ENCODE measurements at places on chromosomes 6 and 20.

DNA sequence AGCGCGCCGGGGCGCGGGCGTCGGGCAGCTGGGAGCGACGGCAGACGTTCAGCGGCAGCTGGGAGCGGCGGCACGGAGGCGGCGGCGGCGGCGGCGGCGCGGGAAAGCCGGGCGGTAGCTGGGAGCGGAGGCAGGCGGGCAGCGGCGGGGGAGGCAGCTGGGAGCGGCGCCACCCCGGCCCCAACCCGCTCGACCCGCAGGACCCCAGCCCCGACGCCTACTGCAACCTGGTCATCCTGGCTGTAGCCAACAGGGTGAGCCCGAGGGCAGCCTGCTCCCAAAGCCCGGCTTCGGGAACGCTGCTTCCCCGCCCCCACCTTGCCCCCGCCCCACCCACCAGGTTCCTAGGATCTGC, 8.9 kb downstream of the CCM2L start:
- DNase-seq, result no peak

DNA sequence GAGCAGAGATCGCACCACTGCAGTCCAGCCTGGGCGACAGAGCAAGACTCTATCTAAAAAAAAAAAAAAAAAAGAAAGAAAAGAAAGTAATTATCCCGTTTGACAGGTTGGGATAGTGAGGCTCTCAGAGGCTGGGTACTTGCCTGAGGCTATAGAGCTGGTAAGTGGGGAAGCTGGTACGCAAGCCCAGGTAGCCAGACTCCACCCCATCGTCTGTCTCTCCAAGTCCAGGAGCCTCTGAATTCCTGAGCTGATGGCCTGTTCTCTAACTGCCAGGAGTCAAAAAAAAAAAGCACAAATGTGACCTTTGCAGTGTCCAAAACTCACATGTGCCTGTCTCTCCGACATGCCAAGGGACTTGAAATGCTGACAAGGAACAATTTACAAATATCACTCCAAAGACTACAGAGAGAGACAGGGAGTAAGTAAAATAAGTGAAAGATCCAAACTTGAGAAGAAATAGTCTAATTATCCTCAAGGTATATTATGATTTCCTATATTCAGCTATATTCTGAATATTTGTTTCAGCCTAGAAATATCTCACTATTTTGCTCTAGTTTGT, 109.1 kb upstream of the SCAF8 start:
- DNase-seq, result no peak

DNA sequence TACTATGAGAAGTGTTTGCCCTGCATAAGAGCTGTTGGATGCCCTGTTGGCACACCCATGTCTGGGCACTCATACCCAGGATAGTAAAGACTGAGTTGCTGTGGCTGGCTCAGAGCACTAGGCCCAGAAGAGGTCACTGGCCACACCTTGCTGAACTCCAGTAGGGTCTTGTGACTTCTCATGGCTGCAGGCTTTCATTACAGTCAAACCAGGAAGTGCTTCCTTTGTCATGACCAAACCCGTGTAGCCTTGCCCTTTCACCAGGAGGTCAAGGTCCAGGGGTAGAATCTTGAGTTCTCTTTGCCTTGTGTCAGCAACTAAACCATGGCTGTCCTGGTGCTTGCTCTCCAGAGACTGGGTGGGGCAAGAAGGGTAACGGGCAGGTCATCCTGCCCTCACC, 49.5 kb downstream of the CD164 start:
- DNase-seq, result no peak

GRCh38 chr20:48283470-48284110, 498.3 kb upstream of the SULF2 start:
- peak; percentile 33 for DNase-seq

GRCh38 chr20:11084508-11084907, 410.7 kb upstream of the JAG1 start:
- DNase-seq, result no peak

GRCh38 chr20:6993011-6993410, 225.5 kb downstream of the BMP2 start:
- DNase-seq, result no peak

DNA sequence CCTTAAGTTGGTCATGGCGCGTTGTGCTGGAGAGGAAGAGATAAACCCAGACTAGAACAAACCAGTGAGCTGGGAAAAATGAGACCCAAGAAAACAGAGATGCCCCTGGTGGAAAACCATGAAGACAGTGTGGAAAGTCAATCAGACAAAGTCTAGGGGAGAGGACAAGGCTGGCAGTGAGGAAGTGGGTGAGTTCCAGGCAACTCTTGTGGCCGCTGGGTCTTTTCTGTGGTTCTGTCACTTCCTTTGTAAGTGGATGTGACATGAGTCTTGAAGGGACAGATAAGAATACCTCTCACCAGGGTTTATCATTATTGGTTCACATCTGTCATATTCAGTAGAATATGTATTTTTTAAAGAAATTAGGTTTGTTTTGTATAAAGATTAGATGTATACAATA, 738.4 kb downstream of the DHX35 start:
- no peak for DNase-seq

DNA sequence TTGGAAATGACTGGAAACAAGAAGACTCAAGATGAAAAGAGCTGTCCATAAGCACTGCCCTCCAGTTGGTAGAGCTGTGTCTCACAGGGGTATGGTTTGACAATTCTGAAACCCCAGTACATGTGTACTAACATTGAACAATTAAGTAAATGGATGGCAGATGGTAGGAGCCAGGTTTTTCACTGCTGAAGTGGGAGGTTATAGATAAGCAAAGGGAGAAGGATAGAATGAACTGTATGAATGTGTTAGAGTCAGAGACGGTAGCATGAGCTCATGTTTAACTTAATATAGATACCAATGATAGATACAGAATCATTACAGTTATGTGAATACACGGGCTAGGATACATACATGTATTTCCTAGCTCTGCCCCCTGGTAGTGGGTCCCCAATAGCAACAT, 95.0 kb upstream of the SIRPA start:
- DNase-seq, result no peak

DNA sequence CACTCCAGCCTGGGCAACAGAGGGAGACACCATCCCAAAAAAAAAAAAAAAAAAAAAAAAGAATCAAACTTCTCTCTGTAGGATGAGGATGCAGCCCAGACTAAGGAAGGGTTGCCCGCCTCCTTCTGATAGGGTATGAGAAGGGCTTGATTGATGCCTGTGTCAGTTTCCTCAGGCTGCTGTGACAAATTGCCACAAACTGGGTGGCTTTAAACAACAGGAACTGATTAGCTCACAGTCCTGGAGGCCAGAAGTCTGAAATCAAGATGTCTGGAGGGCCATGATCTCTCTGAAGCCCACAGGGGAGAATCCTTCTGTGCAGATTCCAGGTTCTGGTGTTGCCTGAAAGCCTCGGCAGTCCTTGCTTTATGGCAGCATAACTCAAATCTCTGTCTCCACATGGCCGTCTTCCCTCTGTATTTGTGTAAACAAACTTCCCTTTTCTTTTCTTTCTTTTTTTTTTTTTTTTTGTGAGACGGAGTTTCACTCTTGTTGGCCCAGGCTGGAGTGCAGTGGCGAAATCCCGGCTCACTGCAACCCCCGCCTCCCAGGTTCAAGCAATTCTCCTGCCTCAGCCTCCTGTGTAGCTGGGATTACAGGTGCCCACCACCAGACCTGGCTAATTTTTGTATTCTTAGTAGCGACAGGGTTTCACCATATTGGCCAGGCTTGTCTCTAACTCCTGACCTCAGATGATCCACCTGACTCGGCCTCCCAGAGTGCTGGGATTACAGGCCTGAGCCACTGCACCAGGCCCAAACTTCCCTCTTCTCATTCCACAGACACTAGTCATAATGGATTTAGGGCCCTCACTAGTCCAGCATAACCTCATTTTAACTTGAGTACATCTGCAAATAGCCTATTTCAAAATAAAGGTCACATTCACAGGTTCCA, 11.2 kb upstream of the CDK19 start:
- DNase-seq, result no peak

- no peak for DNase-seq
Observed at GRCh38 chr6:28090917-28091586, 10.7 kb downstream of the ZNF165 start.

DNA sequence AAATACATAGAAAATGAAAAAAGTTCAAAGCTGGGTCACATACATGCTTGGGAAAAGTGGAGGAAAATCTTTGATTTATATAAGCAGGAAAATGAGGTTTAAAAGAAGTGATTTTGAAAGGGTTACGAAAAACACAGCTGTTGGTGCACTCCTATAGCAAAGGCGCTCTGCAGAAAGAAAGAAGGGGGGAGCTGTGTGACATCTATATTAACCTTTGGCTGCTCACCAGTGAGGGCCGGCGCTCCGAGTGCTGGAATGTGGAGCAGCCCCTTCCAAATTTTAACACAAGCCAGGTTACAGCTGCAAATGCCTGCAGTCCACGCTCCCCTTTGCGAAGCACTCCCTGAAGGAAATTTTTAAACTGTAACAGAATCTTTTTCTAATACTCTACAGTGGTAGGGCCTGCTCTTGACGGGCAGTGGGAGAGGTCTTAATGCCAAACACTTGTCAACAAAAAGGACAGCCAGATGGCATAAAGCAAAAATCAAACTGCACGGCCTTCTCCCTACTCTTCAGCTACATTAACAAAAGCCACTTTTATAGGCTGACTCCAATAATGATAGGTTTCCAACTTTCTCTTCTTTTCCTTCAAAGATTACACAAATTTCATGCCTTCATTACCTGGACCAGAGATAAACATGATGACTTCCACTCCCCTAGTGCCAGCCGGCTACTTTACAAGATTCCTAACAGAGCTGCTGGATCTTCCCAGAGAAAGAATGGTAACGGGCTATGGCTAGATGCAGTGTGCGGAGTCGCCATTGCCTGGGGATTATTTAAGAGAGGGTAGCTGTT, 4.8 kb downstream of the BMP7 start:
- no peak for DNase-seq

DNA sequence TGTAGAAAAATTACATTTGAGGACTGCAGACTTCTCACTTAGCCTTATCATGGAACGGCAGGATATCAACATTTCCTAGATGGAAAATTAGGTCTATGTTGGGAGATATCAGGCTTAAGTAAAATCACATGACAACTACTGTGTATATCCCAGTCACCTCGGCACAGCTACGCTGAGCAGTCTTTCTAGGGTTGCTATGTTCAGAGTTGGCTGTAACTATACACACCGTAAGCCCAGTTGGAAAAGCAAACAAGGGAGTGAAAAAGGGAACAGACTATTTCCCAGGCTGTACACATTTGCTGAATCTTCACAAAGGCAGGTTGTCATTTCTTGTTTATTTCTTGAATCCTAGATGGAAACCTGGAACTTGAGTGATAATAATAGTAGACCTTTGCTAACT, 80.7 kb upstream of the PTPRK start:
- DNase-seq, result no peak

DNA sequence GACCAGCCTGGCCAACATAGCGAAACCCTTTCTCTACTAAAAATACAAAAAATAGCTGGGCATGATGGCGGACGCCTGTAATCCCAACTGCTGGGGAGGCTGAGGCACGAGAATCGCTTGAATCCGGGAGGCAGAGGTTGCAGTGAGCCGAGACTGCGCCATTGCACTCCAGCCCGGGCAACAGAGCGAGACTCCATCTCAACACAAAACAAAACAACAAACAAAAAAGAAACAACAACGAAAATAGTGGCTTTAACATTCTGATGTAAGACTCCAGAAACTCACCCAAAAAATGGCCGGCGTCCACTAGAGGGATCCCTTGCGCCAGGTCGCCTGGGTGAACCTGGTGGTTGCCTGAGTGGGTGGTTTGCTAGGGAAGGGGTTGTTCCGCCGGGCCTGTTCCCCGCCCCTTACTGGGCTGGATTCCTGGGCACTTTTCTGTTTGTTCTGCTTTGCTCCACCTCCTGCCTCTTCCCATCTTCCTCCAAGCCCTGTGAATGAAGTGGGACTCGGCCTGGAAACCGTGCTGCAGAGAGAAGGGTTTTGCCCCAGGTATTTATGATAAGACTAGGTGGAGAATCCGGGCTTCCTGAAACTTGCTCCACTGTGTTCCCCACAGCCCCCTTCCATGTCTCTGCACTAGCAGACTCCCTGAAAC, 1.5 kb downstream of the PABPC1L start:
- peak; percentile 18 for DNase-seq

DNA sequence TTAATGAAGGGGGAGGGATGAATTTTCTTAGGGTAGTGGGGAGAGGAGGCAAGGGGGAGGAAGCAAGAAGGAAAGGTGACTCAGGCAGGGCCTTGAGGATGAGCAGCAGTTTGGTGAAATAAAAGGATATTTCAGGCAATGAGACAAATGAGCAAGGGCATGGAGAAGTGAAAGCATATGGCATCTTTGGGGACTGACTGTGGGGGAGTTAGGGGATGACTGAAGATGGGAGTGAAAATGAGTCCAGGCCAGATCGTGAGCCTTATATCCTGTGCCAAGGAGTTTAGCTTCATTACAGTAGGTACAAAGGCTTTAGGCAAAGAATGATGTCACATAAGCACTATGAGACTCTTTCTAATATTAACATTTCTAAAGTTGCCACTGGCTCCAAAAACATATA, 51.9 kb downstream of the ILRUN start:
- no peak for DNase-seq

GRCh38 chr6:21064756-21065340, 528.7 kb upstream of the SOX4 start:
- no peak for DNase-seq

DNA sequence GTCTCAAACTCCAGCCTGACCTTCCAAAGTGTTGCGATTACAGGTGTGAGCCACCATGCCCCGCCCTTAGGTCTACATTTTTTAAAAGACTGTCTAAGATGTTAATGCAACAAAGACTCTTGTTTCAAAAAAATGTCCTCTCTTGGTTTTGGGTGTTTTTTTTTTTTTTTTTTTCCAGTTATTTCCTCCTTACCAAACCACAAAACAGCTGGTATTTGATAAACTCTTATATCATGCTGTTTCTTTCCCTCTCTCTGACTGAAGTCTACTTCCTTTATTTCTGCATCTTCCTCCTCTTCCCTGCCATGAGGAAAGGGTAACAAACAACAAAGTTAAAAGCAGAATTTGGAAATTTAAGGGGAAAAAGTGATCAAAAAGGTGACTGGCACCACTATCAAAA, 21.2 kb downstream of the STK38 start:
- no peak for DNase-seq

DNA sequence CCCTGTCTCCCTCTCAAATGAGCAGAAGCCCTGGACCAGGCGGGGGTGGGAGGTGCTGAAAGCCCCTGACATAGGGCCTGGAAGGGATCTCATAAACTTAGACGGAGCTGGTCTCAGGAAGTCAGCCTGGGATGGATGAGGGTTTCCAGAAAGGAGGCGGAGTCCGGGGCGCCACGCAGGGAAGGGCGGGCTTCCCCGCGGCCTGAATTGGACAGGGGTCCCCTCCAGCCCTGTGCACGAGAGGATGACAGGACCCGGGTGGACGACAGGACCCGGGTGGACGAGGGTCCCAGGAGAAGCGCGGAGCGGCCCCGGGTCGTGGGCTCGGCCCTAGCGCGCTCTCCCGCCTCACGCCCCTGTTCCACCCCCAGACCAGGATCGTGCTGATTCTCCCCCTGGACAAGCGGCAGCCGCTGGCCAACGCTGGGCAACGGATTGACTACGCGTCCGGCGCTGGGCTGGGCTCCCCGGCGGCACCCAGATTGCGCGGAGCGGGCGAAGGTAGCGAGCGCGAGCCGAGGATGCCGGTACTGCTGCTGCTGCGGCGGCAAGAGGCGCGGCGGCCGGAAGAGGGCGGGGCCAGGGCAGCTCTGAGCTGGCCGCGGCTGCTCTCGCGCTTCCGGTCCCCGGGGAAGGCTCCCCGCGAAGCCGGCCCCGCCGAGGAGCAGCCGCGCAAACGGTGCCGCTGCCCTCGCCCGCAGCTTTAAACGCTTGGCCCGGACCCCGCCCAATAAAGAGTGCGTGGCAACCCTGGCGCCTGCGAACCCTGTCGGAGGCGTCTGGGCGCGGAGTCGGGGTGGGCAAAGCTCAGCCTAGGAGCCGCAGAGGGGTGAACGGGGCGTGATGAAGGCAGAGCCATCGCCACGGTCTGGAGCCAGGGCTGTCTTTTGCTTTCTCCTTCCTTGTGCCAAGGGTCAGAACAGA, 1.3 kb downstream of the C20orf144 start:
- no peak for DNase-seq

Data from tibial nerve (tissue), 4 donors.